Liver (tissue), 10 donors: ENCODE measurements at places on chromosomes 4 and X. TPM values are rescaled to one million over a fixed set of nuclear protein-coding genes. Genes with fewer than 3 reads are reported as not detected.

The SRPX2 gene
- polyA plus RNA-seq = 2.7 TPM

The SAP30 gene
- 3.7 TPM for polyA plus RNA-seq

The PAGE2 gene
- not detected for polyA plus RNA-seq

The TKTL2 gene
- not detected for polyA plus RNA-seq

The USP17L29 gene
- polyA plus RNA-seq = not detected

The EXOC1 gene
- polyA plus RNA-seq = 4.2 TPM
